ENCODE measurements at places on chromosomes 12 and 14.

- no peak for DNase-seq
Observed at GRCh38 chr12:105765053-105766014, 373.4 kb downstream of the NUAK1 start.

GRCh38 chr14:80364274-80364673 is 153.0 kb upstream of the DIO2 start:
- DNase-seq: no peak

GRCh38 chr12:4375449-4375848 is 4.1 kb downstream of the FGF23 start:
- DNase-seq: no peak

- no peak for DNase-seq
Observed at GRCh38 chr12:21989819-21990412, 48.7 kb upstream of the ABCC9 start.

GRCh38 chr12:68435816-68436215 is 103.7 kb upstream of the MDM1 start:
- no peak for DNase-seq
